ENCODE measurements at places on chromosomes 6 and 20.
A peak's percentile ranks its signal among the peaks of the same experiment; 100 is the strongest.

GRCh38 chr6:166032366-166033200, 135.1 kb downstream of the TBXT start:
- DNase-seq, result peak; percentile 73

DNA sequence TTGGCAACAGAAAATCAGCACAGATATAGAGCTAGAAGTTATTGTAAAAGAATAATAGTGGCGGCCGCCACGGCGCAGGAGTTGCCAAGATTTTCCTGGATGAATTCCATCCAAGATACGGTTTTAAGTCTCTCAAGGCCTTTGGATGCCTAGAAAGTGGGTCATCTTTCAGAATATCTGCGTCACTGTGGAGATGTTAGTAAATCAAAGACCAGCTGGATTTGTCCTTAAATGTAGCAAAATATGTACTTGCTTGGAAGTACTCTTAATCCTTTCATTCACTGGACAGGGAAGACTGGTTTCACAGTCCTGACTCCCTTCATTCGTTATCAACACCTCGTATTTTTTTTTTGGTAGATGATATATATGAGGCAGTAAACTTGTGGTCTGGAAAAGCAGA, 83.0 kb downstream of the SLC22A3 start:
- DNase-seq, result no peak

- no peak for DNase-seq
These were observed 42.9 kb upstream of the MAP7 start for GRCh38 chr6:136592930-136593673.

DNA sequence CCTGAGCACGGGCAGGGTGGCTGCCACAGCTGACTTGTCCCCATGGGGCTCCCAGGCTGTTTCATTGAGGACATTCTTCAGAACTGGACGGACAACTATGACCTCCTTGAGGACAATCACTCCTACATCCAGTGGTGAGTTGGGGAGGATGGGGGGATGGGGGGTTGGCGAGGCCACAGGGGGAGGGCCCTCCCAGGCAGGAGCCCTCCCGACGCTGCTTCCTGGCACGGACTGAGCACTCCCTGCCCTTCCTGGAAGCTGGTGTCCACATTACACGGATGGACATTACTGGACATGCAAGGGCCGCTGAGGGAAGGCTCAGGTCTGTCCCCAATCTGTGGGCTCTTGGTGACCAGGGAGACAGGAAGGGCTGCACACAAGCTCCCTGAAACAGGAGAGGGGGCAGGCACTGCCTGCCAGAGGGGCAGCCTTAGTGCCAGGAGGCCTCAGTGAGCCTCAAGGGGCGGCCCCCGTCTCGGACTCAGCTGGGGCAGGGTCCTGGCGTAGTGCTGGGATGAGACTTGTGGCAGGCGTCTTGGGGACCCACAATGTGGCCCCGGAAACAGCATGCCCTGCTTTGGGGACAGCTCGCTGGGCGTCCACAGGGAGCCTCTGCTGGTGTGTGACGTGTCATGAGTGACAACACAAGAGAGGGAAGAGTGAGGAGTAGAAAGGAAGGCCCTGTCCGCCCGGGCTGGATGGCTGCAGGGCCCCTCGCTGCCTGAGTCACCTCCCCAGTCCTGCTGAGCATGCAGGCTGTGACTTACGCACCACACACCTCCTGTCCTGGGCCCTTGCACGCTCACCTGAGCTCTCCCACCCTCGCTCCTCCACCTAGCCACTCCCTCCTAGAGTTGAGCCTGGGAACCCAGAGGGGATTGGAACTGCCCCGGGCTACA, 5.1 kb downstream of the OGFR start:
- DNase-seq, result no peak

DNA sequence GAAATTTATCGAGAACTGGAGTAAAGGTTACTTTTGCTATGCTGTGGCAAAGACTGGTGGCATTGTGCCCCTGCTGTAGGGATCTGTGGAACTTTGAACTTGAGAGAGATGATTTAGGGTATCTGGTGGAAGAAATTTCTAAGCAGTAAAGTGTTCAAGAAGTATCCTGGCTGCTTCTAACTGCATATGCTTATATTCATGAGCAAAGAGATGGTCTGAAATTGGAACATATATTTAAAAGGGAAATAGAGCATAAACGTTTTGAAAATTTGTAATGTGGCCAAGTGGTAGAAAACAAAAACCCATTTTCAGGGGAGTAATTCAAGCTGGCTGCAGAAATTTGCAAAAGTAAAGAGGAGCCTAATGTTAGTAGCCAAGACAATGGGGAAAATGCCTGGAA, 12.3 kb upstream of the UFL1 start:
- no peak for DNase-seq

DNA sequence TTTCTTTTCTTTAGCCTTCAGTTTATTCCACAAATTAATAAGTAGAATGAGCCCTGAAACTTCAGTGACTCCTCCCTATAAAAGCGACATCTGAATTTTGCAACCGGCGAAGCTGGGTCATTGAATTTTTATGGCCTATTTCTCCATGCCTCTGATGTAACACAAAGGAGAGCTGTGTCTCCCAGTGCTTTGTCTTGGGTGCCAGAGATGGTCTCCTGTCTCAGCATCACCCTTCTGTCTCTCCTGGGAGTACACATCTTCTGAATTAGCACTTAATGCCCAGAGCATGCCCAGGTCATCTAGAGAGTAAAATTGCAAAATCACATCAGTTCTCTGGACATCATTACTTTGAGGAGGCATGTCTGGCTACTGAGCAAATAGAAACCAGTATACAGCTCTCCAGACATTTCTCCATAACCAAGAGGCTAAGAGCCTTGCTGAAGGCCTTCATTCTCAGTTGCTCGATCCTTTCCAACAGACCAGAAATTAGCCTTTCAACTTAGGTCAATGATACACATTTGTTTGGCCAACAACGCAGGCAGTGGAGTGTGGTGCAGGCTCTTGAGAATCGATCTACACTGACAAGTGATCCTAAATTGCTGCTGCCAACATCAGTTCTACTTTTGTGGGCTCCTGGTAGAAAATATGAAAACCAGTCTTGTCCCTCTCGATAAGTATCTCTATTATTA, 176.0 kb upstream of the FOXQ1 start:
- no peak for DNase-seq

DNA sequence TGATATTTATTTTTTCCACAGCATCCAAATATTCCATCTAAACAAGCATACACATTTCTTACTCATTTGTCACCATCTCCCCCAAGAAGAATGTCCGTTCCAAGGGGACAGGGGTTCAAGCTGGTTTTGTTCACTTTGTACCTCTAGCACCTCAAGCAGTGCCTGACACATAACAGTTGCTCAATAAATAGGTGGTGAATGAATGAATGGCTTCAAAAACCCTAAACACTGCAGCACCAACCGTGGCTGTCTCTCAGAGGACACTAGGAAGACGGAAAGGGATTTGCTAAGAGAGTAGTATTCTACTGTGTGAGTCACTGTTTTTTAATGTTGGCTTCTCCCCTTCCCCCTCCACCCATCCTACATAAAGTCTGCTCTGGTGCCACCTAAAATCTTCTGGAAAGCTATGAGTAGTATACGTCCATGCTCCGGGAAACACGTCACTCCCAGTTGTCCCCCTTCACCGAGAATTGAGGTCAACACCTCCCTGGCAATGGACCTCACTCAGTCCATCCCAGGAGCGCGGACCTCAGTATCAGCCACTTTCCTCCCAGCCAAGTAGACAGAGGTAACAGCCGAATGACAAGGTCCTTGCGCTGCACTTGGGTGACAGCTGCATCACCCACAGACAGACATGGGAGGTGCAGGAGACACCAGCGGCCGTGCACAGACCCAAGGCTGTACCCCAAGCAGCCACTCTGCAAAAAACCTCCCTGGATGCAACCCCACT, 107.4 kb downstream of the PREX1 start:
- no peak for DNase-seq

GRCh38 chr20:60090631-60091030, 132.4 kb downstream of the CDH26 start:
- DNase-seq, result no peak

GRCh38 chr6:129472239-129472638, 237.7 kb downstream of the ARHGAP18 start:
- DNase-seq, result no peak

DNA sequence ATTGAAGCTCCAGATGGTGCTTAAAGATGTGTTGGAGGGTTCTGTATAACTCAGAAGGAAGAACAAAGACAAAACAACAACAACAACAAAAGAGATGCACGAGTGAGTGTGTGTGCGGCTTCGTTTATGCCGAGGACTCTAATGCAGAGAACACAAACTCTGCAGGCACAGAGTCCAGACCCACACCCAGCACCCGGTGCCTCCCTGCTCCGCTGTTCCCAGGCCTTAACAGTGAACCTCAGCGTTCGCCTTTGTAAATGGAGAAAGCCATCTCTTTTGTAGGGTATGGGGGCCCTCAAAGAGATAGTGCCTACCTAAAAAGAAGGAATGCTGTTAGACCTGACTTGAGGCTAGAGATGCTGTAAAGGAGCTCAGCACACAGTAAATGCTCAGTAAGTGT, 243.3 kb downstream of the ERMARD start:
- DNase-seq, result no peak
